ENCODE measurements at places on chromosomes 16 and 17.
A peak's percentile ranks its signal among the peaks of the same experiment; 100 is the strongest.

DNA sequence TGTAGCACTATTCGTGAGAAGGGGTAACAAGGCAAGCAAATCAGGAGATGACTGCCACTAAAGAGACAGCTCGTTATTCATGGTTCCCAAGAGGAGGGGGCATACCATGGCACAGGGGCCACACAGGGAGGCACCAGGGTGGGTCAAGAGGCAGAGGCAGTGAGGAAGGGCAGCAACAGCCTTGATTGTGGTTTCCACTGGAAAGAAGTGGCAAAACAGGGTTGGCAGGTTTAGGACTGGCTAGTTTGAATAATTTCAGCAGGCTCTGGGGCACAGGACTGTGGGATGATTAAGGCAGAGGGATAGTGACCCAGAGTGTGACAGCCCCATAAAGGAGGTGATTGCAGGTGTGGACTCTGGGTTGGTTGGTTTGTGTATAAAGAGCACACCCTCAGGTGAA, 188.9 kb downstream of the CBLN1 start:
- H3K4me1 ChIP-seq: no peaks in the 10 kb centered on the region
- H3K4me3 ChIP-seq: no peak overlapping the region
- no peaks in the 10 kb centered on the region for H3K36me3 ChIP-seq
- no peak for DNase-seq

DNA sequence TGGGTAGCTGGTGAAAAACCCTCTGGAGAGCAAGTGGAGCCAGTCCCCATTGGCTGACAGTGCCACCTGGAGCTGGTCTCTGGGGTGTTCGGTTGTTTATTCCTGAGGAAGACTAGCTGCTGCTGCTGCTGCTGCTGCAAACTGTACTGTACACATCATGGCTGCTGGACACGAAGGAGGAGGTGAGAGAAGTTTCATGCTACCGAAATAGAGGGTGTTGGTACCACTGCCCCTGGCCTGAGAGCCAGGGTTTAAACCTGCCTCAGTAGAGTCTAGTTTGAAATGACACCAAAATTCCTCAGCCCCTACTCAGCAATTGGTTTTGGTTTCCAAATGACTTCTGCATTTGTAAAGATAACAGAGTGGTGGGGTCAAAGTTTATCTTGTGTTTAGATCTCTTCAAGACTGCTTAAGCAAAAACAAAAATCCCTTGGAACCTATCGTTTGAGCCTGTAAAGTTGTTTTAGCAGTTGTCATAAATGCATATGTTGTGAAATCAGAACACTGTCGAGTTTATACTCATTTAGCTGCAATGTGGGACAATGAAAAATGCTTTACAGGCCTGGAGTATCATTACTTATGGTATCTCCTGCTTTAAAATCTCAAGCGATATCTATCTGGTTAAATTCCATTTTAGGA, 40.8 kb downstream of the CYB5B start:
- peaks cover 41% of the 10 kb centered on the region for H3K4me1 ChIP-seq
- H3K27ac ChIP-seq: peak overlapping the region; percentile 96
- H3K27me3 ChIP-seq: no peaks in the 10 kb centered on the region
- H3K4me3 ChIP-seq: peak overlapping the region; percentile 41
- peak; percentile 65 for DNase-seq

DNA sequence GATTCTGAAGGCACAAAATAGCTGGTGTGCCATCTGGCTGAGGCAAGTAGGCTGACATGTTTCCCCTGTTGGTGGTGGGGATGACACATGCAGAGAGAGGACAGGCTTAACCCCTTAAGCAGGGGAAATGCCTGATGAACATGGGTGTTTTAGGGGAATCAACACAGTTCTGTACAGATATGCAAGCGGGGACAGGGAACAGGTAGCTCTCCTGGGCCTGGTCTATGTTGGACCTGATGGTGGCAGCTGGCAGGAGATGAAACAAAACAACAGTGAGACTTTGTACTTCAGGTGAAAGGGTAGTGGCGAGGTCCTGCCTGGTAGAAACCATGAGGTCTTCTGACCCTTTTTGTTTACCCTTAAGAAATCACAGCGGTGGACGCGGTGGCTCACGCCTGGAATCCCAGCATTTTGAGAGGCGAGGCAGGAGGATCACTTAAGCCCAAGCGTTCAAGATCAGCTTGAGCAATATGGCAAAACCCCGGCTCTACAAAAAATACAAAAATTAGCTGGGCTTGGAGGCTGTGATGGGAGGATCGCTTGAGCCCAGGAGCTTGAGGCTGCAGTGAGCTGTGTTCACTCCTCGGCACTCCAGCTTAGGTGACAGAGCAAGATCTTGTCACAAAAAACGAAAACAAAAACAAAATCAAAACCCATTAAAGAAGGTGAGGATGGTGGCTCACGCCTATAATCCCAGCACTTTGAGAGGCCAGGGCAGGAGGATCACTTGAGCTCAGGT, 10.5 kb downstream of the OR1F1 start:
- H3K27ac ChIP-seq: no peak overlapping the region
- peaks cover 21% of the 10 kb centered on the region for H3K27me3 ChIP-seq
- H3K36me3 ChIP-seq: no peaks in the 10 kb centered on the region
- no peak for DNase-seq

DNA sequence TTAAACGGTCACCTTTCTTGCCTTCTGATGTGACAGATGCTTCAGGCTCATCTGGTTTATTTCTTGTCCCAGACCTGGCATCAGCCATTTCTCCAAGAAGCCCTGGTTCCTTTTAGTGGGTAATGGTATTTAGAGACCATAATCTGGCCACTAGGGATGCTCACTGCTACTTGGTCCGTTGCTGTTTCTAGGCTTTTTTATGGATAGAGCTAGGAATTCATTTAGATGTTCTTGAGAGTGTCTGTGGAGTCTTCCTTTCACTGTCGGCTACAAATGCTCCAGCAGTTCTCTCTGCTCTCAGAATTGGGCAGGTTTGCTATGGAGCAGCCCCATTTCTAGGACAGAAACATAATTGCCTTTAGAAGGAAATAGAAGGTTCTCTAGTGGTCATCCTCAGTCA, 214.5 kb downstream of the KATNIP start:
- H3K4me3 ChIP-seq: no peak overlapping the region
- H3K36me3 ChIP-seq: no peaks in the 10 kb centered on the region
- no peak for DNase-seq
- peaks cover 11% of the 10 kb centered on the region for H3K4me1 ChIP-seq
- no peak overlapping the region for H3K27ac ChIP-seq

DNA sequence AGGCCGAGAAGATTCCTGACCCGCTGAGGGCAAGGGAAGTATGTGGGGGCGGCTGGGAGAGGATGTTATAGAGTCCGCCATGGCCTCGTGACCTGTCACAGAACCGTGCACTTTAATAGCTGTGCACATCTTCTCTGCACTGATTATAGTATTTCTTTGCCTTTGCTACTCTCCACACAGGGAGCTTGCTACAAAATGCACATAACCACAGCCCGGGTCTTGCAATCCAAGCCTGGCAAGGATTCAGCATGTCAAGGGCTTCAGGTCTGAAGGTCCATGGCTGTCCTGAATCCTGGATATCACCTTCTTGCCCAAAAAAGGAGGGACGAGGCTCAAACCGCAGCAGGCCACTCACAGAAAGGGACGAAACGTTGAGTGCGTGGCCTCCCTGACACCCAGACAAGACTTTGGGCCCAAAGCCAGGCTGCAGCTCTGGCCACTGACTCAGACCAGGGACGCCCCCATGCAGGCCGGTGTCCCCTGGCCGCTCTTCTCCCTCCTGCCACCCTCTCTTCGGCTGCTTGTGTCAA, 43.7 kb downstream of the USP22 start:
- no peaks in the 10 kb centered on the region for H3K27me3 ChIP-seq
- H3K36me3 ChIP-seq: peaks cover 4% of the 10 kb centered on the region
- H3K27ac ChIP-seq: peak overlapping the region; percentile 28
- H3K4me1 ChIP-seq: peaks cover 5% of the 10 kb centered on the region
- H3K4me3 ChIP-seq: no peak overlapping the region

DNA sequence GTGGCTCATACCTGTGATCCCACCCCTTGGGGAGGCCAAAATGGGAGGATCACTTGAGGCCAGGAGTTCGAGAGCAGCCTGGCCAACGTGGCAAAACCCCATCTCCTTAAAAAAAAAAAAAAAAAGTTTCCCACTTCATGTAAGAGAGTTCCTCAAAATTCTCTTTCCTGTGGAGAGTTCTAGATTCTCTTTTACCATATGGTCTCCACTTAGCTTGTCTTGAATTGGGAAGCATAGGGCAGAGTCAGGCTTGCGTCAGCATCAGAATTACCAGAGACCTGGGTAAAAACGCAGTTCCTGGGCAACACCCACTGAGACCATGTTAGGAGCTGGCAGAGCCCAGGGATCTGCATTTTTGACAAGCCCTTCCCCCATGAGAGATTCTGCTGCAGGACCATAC, 158.4 kb downstream of the CCDC182 start:
- H3K36me3 ChIP-seq: no peaks in the 10 kb centered on the region
- peaks cover 3% of the 10 kb centered on the region for H3K4me1 ChIP-seq
- H3K27ac ChIP-seq: no peak overlapping the region
- no peak for DNase-seq
- no peaks in the 10 kb centered on the region for H3K27me3 ChIP-seq

DNA sequence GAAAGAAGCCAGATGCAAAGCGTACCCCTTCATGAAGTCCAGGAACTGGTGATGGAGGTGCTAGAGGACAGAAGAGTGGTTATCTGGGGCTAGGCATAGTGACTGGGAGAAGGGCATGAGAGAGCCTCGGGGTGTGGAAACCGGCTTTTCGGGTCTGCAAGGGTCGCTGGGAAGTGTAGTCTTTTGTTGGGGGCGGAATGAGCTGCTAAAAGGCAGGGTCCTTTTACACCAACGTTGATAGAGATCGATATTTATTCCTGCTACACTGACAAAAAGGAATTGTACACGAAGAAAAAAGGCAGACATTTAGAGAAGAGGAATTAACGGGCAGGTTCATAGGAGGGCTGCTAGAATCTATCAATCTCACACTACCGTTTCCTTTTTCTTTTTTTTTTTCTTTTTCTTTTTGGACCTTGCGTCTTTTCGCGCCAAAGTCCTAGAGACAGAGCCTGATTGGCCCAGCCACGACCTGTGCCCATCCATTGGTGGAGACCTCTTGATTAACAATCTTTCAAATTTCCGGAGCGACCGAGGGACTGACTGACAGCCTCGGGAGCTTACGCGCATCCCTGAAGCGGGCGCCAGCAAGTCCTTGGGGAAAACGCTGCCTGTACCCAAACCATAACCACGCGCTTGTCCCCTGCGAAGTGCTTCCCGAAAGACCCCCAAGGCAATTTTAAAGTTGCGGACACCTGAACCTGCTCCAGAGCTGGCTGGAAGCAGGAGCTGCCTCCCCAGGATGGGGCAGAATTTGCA, 27.7 kb upstream of the DHRS7B start:
- peaks cover 7% of the 10 kb centered on the region for H3K27me3 ChIP-seq
- peaks cover 23% of the 10 kb centered on the region for H3K4me1 ChIP-seq
- peak overlapping the region; percentile 81 for H3K27ac ChIP-seq
- peak overlapping the region; percentile 89 for H3K4me3 ChIP-seq
- no peaks in the 10 kb centered on the region for H3K36me3 ChIP-seq

- no peak overlapping the region for H3K4me3 ChIP-seq
- H3K27ac ChIP-seq: no peak overlapping the region
- H3K36me3 ChIP-seq: no peaks in the 10 kb centered on the region
- H3K4me1 ChIP-seq: peaks cover 3% of the 10 kb centered on the region
- no peak for DNase-seq
- no peaks in the 10 kb centered on the region for H3K27me3 ChIP-seq
Observed at GRCh38 chr17:30318155-30318554, 15.7 kb downstream of the TMIGD1 start.

DNA sequence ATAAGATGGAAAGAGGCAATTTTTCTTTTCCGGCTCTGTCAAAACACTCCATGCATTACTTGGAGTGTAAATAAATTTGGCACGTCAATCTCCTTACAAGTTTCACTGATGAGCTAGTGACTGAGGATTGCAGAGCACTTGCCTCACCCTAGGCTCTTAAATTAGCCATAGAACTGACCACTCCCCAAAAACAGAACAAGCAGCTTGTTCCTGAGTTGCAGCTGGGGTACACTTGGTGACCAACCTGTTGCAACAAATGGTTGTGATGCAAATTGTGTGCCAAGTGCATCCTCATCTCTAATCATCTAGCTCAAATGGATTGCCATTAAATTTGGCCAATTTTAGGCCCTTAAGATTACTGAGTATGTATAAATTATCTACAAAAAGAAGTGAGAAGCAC, 67.0 kb downstream of the CACNG1 start:
- peaks cover 55% of the 10 kb centered on the region for H3K36me3 ChIP-seq
- peaks cover 23% of the 10 kb centered on the region for H3K4me1 ChIP-seq
- H3K4me3 ChIP-seq: no peak overlapping the region
- H3K27me3 ChIP-seq: no peaks in the 10 kb centered on the region
- no peak overlapping the region for H3K27ac ChIP-seq

DNA sequence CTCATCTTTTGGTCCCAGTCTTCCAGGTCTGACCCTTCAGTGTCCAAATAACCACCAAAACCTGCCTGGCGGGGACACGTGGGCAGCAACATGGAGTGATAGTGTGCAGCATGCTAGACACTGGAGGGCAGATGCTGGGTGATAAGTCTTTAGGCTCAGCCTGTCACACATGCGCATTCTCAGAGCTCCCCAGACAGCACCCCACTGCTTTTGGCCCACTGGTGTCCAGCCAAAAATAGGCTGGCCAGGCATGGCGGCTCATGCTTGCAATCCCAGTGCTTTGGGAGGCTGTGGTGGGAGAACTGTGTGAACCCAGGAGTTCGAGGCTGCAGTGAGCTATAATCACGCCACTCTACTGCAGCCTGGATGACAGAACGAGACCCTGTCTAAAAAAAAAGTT, 12.3 kb downstream of the GINS2 start:
- H3K27me3 ChIP-seq: no peaks in the 10 kb centered on the region
- H3K4me3 ChIP-seq: no peak overlapping the region
- peaks cover 16% of the 10 kb centered on the region for H3K4me1 ChIP-seq
- H3K27ac ChIP-seq: no peak overlapping the region
- DNase-seq: no peak

- peaks cover 9% of the 10 kb centered on the region for H3K4me1 ChIP-seq
- no peak overlapping the region for H3K27ac ChIP-seq
- H3K36me3 ChIP-seq: no peaks in the 10 kb centered on the region
- H3K27me3 ChIP-seq: no peaks in the 10 kb centered on the region
- no peak overlapping the region for H3K4me3 ChIP-seq
Observed at GRCh38 chr16:31055613-31056012, 18.4 kb downstream of the ZNF668 start.

DNA sequence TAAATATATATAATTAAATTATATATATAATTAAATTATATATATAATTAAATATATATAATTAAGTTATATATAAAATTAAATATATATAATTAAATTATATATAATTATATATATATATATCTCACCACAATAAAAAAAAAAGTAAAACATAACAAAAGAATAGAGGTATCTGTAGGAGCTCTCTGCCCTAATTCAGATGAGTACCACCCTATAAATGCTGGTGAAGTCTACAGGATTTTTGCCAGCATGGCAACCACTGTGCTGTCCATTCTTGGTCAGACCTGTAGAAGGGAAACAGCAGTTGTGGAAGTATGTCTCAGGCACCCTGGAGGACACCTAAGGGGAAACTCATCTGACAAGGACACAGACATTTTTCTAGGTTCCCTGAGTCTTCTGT, 259.7 kb downstream of the PRKCA start:
- peaks cover 9% of the 10 kb centered on the region for H3K4me1 ChIP-seq
- H3K36me3 ChIP-seq: no peaks in the 10 kb centered on the region
- no peak overlapping the region for H3K27ac ChIP-seq
- no peak overlapping the region for H3K4me3 ChIP-seq

All from natural killer cell treated with Interleukin-12 subunit alpha and Interleukin-12 subunit beta and Interleukin-15 and Interleukin-18, amount 100 ng/mL, for 72 hours (primary cell).